ENCODE measurements at places on chromosomes 4 and X.
A peak's percentile ranks its signal among the peaks of the same experiment; 100 is the strongest.

DNA sequence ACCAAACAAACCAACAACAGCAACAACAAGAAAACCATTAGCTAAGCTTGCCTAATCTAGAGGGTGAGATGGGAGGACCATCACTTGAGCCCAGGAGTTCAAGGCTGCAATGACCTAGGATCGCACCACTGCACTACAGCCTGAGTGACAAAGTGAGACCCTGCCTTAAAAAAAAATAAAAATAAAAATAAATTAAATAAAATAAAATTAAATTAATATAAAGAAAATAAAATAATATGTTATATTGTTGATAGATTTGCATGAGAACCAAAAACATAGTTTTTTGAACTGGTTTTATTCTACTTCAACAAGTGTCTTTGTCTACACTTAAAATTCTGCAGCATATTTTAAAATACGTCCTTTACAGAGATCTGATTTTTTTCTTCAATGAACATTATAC, 2683.1 kb downstream of the ARAP2 start:
- DNase-seq = no peak

DNA sequence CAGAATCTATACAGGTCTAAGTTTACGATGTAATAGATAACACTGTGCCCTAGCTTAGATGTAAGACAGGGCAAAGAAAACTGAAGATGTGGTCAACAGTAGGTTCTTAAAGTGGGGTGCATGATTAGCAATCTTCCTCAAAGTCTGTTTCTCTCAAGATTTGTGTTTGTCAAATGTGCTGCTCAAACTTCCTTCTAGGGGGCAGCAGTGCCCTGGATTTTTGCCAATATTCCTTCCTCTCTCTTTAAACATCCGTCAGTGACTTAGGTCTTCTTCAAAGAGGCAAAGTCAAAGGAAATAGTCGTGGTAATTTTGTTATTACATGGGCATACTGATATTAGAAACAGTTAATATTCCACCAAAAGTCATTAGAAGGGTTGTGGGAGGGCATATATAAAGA, 4.2 kb upstream of the PDHA2 start:
- no peak for DNase-seq

GRCh38 chr4:168335621-168336020, 17.1 kb upstream of the DDX60 start:
- no peak for DNase-seq

GRCh38 chr4:15995826-15996225, 32.9 kb upstream of the FGFBP2 start:
- no peak for DNase-seq

- no peak for DNase-seq
Observed at GRCh38 chr4:188370777-188371176, 231.5 kb downstream of the TRIML1 start.

DNA sequence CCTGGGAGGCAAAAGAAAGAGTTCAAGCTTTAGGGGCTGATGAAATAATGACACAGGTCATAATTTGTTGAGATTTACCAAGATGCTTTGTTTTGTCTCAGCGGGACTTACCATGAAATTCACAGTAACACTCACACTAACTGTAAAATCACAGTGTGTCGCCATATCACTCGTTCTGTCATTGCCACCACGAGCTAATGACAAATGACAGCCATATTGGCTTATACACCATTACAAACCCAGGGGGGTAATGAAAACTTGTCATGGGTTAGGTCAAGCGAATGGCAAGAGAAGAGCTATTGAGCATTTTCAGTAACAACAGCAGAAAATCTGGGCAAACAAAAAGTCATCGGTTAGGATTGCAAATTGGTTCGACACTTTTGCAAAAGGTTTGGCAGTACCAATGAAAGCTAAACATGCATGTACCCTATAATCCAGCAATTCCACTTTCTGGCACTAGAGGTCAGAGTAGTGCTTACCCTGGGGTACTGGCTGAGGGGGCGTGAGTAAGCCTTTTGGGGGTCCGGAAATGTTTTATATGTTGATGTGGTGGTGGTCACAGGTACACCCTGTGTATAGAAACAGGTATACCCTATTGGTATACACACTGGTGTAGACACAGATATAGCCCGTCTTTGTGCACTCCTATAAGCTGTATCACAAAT, 83.9 kb upstream of the RAI2 start:
- DNase-seq = peak; percentile 2

DNA sequence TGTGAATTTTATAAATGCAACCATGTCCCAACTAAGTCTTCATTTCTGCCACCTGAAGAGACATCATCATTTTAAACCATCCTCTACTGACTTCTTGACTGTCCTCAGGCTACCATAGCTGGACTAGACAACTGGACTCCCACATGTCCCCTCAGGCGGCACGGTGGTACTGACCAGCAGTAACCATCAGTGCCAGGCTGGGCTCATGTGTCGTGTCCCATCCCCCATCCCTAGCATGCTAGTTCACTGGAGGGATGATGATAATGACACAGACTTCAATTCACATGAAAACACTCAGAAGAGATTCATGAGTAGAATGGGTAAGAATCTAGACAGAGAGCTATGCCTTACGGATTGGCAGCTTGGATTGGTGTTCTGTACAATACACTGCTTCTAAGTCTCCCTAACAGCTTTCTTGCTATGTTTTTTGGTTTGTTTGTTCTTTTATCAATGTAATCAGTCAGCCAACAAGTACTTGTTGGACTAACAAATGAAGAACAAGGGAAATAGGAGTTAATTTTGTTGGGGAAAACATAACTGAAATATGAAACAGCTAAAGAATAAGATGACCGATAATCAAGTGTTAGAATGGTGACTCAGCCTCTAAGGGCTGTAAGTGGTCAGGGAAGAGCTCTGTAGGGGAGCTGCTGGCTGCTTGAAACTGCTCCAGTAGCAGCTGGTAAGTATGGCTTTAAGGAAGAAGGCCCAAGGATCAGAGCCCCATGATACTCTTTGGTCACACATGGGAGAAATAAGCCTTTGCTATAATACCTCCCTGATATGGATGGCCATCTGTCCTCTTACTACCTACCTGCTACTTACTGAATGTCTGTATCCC, 10.3 kb downstream of the ZDHHC9 start:
- peak; percentile 49 for DNase-seq

DNA sequence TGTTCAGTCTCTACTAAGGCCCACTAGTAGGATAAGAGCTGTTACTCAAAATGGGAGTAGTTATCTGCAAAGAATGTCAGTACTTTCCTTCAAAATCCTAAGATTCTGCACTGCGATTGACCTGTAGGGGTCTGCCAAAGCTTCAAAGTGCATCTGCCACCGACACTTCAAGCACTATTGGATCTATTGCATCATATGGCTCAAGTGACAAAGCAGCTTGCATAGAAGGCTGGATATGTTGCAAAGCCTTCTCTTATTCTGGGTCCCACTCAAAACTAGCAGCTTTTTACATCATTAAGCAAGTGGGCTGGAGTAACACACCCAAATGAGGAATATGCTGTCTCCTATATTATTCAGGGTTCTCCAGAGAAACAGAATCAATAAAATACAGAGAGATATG, 115.4 kb upstream of the EMCN start:
- DNase-seq = no peak

GRCh38 chrX:44253575-44253942, 89.9 kb downstream of the EFHC2 start:
- no peak for DNase-seq

- DNase-seq = no peak
Observed at GRCh38 chrX:9330249-9330982, 134.4 kb upstream of the TBL1X start.

DNA sequence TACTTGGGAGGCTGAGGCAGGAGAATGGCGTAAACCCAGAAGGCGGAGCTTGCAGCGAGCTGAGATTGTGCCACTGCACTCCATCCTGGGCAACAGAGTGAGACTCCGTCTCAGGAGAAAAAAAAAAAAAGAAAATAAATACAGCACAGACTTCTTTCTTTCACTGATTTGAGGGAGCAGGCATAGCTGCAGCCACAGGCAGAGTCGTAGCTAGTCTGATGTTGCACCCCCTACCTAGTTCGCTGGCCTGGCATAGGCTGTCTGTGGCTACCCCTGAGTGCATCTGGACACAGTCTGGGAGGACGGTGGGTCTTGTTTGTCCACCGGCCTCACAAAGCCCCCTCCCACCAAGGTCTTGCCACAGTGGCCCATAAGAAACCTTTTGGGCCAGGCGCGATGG, 21.4 kb downstream of the IL3RA start:
- no peak for DNase-seq

GRCh38 chr4:82792912-82793649, 5.5 kb downstream of the SCD5 start:
- peak; percentile 15 for DNase-seq

GRCh38 chr4:152581536-152582160, 45.8 kb upstream of the FBXW7 start:
- no peak for DNase-seq

All from GM03348 (cell line).